ENCODE measurements at places on chromosomes 12 and 14. TPM values are rescaled to one million over a fixed set of nuclear protein-coding genes. Genes with fewer than 3 reads are reported as not detected.

The KRT6C gene
- total RNA-seq, result not detected

The GDF11 gene
- total RNA-seq, result 11.0 TPM

The JPH4 gene
- total RNA-seq, result 4.3 TPM

The MYF5 gene
- not detected for total RNA-seq

The MGST1 gene
- total RNA-seq, result 110 TPM

The EGLN3 gene
- 29.2 TPM for total RNA-seq

The PLEKHH1 gene
- total RNA-seq, result 1.8 TPM

DNA sequence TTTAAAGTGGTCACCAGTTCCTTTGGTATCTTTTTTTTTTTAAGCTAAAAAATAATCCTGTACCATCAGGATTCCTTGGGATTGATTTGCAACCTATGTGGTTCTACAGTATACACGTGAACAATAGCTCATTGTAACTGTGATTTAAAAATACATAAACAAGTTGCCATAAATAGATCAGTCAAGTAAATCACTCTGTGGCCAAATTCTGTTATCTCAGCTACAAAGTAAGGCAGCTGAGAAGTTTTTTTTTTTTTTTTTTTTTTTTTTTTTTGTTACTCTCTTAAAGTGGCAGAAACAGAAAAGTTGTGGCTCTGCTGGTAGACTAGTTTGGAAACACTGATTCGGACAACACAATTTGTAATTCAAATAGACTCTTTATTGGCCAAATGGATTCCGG lies 104.5 kb downstream of the PRICKLE1 start:
- DNase-seq, result no peak

DNA sequence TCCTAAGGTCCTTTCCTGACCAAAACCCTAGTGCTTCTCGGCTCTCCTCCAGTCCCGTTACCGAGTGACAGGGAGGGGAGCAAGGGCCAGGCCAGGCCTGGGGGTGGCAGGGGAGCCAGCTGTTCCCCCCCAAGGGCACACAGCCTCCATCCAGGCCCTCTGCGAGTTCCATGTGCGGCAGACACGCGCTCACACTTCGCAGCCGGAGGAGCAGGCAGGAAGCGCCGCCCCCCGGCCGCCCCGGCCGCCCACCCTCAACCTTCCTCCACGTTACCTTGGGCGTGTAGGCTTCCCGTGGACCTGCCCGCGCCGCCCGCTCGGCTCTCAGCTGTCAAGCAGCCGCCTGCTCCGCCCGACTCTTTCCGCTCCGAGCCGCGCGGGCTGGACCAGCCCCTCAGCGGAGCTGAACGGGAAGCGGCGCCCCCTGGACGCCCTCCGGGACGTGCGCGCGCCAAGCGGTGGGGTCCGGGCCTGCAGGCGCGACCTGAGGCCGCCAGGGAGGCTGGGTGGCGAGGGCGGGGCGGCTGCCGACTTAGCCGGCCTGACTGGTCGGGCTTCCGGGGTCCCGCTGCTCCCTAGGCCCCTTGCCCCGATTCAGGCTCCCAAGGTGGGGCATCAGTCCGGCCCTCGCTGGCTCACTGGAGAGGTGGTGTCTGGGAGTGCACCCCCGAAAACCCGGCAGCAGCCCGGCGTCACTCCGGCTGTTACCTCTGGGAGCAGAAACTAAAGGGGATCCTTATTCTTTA lies at the start of gene CRACR2A:
CRACR2A (minus strand) TSS at position 369 of the 746 bp plus-strand sequence. CDS start 56,110 bp downstream, outside the sequence.
- peak; percentile 91 for DNase-seq

GRCh38 chr12:91877022-91877421 lies 268.6 kb downstream of the BTG1 start:
- peak; percentile 67 for DNase-seq

GRCh38 chr14:96512122-96512521 lies 9.9 kb downstream of the PAPOLA start:
- DNase-seq, result no peak

DNA sequence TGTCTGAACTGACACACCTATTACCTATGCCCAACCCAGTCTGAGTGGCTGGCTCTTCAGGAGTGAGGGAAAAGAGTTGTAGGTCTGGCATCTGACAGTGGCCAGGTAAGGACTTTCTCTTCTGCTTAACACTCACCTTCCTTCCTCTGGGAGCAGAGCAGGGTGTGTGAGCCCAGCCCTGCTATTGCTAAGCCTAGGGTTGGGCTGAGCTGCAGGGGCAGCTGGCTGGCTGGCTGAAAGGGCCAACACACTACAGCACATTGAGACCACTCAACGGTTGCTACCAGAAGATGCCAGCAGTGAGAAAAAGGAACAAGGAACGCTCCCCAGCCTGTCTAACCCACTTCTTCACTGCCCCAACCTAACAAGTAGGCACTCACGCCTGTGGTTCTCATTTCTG lies 201.2 kb downstream of the DPF3 start:
- DNase-seq, result no peak

DNA sequence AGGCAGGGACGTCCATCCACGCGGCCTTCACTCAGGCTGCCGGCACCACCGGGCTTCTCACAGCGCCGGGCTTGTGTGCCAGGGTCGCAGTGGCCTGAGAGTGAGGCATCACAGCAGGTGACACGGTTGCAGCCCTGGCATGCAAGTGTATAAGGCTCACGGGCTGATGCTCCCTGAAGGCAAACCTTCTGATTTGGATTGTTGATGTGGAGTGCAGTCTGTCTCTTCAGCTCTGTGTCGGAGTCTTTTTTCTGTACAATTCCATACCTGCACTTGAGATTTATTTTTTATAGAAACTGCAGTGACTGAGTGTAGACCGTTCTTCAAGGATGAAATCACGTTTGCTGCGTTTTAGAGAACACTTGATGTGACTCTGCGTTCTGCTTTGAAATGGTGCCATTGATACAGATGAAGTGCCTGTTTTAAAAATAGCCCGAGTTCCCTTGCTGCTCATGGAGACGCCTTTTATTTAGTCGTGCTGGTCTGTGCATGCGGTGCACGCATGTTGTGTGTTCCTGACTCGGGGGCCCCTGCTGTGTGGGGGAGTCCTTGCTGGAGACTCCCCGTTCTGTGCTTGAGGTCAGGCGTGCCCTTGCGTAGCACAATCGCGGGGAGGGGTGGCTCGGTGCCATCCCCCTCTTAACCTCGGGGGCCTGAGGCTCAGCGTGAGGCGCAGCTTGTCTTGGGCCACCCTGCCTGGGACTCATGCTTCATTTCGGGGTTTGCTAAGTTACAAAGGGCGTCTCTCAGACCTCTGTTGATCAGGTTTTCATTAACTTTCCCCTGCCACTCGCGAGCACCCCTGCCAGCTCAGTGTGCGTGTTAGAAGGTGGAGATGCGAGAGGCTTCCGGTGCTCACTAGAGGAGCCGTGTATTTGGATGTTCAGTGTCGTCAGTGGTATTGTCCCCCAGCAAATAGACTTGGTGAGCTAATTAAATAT lies 21.6 kb upstream of the AMN start:
- peak; percentile 67 for DNase-seq

DNA sequence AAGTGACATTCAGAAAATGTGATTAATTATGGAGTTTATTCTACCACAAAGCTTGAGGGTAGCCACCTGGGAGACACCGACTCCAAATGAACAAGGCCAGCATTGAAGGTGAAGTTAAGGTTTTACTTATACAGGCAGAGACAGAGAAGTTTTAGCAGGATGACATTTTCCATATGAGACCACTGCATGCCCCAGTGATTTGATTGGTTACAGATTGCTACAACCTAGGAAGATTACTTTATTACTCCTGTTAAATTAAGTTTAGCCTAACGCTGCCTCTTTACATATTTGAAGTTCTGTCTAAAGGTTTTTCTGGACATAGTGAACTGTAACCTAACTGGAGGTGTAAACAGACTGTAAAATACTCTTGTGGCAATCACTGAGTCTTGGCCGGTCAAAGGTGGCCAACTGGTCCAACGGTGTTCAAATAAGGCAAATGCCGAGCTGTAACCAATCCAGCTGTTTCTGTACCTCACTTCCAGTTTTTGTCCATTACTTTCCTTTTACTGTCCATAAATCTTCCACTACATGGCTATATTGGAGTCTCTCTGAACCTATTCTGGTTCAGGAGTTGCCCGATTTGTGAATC lies 57.2 kb downstream of the RIN3 start:
- DNase-seq, result no peak

GRCh38 chr14:23578560-23579310 lies at the start of gene JPH4:
TSS of gene JPH4 (minus strand) at chr14:23578790. CDS start at chr14:23577453, 1,337 bp downstream.
- DNase-seq, result peak; percentile 69

- DNase-seq, result no peak
These were observed 259.9 kb upstream of the GARIN6 start for GRCh38 chr12:99387661-99388060.

DNA sequence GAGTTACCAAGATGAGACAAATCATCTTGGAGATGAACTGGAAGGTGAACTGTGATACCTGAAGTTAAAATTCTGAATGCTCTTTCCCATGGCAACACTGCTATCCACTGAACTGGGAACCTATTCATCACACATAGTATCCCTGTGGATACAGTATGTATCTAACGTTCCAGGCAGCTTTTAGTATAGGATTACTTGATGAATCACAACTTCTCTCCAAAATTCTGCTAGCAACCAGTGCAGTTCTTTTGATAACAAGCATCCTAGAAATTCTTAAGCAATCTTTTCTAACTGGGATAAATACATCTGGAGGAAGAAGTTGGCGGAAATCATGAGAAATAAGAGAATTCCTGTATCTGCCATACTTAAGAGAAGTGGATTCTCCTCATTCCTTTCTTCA lies 66.4 kb downstream of the PAWR start:
- no peak for DNase-seq

DNA sequence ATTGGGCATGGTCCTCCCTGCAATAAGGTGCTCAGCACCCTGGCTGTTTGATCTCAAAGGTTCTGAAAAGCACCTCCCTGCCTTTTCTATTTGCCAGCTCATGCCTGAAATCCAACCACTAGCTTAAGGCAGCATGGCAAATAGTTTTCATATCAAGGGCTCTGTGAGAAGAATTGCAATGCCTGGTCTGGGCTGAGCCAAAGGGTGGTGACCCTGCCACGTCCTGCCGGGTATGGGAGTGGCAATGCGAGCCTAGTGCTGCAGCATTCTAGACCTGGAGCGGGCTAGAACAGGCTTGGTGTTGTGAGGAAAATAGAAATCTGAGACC lies 2.3 kb upstream of the SCNN1A start:
- no peak for DNase-seq

GRCh38 chr14:53174918-53175317 lies 21.8 kb upstream of the DDHD1 start:
- no peak for DNase-seq

DNA sequence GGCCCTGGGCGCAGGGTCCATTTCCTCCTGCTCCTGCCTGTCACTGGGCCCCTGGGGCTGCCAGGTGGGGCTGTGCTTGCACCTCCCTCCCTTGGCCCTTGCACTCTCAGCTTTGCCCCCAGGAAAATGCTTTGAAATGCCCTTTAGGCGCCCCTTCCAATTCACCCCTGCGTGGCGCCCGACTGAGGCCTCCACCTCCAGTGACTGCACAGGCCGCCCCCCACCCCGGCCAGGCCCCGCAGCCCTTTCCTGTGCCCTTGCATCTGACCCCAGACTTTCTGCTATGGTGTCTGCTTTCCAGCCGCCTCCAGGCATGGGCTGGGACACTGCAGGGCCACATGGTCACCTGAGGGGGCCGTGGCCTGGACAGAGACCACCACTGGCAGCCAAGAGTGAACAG lies 17.4 kb downstream of the DDX54 start:
- DNase-seq, result no peak

DNA sequence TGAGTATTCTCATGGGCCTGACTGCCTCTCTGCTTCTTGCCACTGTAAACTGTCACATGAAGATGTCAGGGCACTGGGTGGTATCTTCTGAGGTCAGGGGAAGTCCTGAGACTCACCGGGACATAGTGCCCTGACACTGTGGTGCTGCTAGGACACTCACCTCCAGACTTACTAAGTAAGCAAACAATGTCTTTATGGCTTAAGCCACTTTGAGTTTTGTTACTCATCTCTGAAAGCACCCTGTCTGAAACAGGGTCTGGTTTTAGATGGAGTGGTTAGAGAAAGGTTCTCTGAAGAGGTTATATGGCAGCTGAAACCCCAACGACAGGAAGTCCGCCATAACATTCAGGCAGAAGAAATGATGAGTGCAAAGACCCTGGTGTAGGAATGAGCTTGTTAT lies 22.7 kb downstream of the GPR19 start:
- DNase-seq, result no peak

- DNase-seq, result no peak
These were observed 6.9 kb downstream of the DERA start for GRCh38 chr12:15918066-15918465.

- no peak for DNase-seq
These were observed 78.8 kb downstream of the SMOC1 start for GRCh38 chr14:69957986-69958385.

DNA sequence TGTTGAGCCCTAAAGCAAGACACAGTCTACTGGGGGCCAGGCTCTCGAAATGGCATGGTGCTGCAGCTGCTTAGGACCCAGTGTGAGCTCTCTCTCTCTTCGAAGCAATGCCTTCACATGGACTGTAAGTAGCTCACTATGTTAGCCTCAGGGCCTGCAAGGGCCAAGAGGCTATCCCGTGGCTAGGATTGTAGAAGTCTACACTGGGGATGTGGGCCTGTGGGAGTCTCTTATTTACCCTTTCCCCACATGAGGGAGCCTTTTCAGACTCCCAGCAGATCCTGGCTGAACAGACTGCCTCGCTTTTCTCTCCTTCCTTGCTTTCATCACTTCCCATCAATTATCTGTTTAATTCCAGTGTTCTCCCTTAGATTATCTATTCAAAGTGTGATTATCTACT lies 101.4 kb downstream of the GPR65 start:
- DNase-seq, result no peak

GRCh38 chr14:60355768-60356167 lies 106.7 kb downstream of the PPM1A start:
- no peak for DNase-seq

GRCh38 chr14:28542040-28542439 lies 224.5 kb upstream of the FOXG1 start:
- DNase-seq, result no peak

GRCh38 chr12:24256684-24257083 lies 307.2 kb upstream of the SOX5 start:
- no peak for DNase-seq

DNA sequence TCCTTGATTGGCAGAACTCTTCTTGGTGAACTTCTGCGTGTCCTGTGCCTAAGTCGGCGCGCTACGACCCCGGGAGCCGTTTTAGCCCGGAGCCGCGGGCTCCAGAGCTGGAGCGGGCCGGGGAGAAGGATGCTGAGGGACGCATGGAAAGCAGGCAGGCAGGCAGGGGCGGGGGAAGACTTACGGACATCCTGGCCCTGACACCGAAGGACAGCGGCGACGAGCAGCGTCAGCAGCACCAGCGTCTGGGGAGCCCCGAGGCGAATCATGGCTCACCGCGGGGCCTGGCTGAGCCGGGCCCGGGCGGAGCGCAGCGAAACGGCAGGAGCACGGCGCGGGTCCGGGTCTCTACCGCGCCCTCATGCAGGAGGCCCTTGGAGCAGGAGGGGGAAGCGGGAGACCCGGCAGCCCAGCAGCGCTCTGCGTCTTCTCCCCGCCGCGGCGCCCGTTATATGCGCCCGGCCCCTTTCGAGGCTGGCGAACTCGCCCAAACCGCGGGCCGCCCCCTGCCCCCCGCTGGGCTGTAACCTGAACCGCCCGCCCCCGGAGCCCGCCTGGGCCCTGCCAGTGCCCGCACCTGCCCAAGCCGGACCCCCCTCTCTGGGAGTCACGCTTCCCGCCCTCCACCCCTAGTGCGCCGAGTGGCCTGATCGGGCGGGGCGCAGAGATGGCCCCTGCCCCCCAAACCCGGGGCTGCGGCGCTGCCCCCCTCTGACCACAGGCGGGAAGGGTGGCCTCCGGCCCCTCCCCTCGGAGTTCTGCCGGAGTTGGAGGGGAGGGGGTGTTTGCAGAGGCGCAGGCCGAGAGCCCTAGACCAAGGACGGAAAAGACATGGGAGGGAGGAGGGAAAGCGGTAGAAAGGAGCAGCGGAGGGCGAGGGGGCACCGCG lies at the start of gene COL2A1:
COL2A1 (minus strand) TSS at position 424 of the 889 bp plus-strand sequence; CDS start at position 269, 155 bp downstream.
- peak; percentile 76 for DNase-seq
